ENCODE measurements at places on chromosomes 7 and 10.

DNA sequence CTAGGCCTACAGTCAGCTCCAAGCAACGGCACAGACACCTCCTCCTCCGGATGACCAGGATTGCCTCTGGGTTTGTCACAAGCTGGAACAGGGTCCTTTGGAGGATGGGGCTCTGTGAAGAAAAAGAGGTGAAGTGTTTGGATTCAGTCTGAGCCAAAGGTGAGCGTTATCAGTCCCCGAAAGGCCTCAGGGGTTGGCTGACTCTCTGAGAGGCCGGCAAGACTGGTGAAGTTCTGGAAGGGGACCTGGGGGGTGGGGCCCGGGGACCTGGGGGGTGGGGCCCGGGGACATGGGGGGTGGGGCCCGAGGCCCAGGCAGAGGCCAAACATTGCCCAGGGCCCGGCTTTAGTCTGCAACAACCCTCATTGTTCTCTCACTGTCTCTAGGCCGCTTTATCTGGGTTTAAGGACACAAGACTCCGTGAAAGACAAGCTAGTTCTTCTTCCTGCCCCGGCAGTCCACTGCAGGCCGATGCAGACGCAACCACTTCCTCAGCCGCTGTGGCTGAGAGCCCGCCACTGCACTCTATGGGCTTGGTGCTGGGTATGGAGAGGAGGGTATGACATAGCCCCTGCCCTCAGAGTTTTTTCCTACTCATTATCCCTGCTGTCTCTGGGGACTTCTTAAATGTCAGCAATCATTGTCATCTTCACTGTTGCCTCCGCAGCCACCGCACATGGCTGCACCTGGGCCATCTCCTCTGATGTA is 27.4 kb upstream of the PSAP start:
- peaks cover 4% of the 10 kb centered on the region for H3K4me1 ChIP-seq
- H3K4me3 ChIP-seq = no peak overlapping the region
- no peaks in the 10 kb centered on the region for H3K36me3 ChIP-seq
- no peaks in the 10 kb centered on the region for H3K27me3 ChIP-seq
- H3K27ac ChIP-seq = no peak overlapping the region

DNA sequence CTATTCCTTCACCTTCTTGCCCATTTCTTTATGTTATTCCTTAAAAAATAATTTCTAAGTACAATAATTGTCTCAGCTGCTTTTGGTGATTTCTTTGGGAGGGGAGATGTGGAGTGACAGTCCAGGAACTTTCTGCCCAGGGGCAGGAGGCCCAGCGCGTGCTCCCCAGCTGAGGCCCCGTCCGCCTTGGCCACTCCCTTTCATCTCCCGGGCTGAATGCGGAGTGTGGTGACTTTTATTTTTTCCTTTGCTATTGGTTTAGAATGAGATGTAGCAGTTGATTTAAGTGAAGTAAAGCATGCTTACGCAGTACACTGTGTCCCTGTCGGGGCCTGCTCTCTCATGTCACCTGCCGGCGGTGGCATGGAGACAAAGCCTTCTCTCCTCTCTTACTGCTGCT is 141.6 kb downstream of the MGMT start:
- no peak for DNase-seq
- no peaks in the 10 kb centered on the region for H3K4me1 ChIP-seq
- no peaks in the 10 kb centered on the region for H3K36me3 ChIP-seq
- H3K27me3 ChIP-seq = no peaks in the 10 kb centered on the region
- H3K4me3 ChIP-seq = no peak overlapping the region

DNA sequence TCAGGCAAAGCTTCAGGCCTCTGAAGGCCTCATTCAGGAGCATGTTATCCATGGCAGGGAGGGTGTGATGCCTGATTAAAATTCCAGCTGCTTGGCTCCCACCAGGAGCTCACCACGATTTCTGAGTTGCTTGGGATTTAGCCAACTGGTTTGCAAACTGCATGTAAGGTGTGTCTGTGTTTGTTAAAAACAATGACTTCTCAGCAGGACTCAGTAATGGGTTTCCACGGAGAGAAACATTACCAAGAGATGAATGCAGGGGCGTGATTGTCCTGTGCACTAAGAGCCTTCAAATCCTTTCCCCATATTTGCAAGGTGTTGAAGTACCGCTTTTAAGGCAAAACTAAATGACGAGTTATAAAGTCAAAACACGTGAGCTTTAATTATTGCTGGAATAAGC is 88.8 kb upstream of the BTBD16 start:
- peak overlapping the region; percentile 14 for H3K27ac ChIP-seq
- no peak for DNase-seq
- H3K4me1 ChIP-seq = peaks cover 20% of the 10 kb centered on the region
- peaks cover 34% of the 10 kb centered on the region for H3K36me3 ChIP-seq
- no peak overlapping the region for H3K4me3 ChIP-seq
- no peaks in the 10 kb centered on the region for H3K27me3 ChIP-seq

- H3K4me3 ChIP-seq = no peak overlapping the region
- H3K36me3 ChIP-seq = no peaks in the 10 kb centered on the region
- no peak for DNase-seq
- no peak overlapping the region for H3K27ac ChIP-seq
- H3K4me1 ChIP-seq = no peaks in the 10 kb centered on the region
Observed at GRCh38 chr7:3760651-3761050, 459.6 kb downstream of the SDK1 start.

DNA sequence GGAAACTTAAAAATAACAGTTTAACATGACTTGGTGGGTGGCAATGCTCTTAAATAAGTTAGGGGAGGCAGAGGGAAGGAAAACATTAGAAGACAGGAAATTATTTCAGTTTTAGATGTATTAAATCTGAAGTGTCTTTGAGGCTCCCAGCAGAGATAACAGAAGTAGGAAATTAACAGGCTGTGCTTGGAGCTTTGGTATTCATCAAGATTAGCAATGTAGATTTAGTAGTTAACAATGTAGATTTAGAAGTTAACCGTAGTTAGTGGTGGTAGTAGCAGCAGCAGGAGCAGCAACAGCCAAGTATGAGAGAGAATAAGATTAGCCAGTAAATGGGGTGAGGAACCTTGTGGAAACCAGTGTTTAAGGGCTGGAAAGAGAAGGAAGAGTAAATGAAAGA is 48.7 kb upstream of the UBN2 start:
- peaks cover 32% of the 10 kb centered on the region for H3K36me3 ChIP-seq
- no peak for DNase-seq
- H3K4me1 ChIP-seq = no peaks in the 10 kb centered on the region
- H3K27me3 ChIP-seq = no peaks in the 10 kb centered on the region
- no peak overlapping the region for H3K27ac ChIP-seq
- H3K4me3 ChIP-seq = no peak overlapping the region

DNA sequence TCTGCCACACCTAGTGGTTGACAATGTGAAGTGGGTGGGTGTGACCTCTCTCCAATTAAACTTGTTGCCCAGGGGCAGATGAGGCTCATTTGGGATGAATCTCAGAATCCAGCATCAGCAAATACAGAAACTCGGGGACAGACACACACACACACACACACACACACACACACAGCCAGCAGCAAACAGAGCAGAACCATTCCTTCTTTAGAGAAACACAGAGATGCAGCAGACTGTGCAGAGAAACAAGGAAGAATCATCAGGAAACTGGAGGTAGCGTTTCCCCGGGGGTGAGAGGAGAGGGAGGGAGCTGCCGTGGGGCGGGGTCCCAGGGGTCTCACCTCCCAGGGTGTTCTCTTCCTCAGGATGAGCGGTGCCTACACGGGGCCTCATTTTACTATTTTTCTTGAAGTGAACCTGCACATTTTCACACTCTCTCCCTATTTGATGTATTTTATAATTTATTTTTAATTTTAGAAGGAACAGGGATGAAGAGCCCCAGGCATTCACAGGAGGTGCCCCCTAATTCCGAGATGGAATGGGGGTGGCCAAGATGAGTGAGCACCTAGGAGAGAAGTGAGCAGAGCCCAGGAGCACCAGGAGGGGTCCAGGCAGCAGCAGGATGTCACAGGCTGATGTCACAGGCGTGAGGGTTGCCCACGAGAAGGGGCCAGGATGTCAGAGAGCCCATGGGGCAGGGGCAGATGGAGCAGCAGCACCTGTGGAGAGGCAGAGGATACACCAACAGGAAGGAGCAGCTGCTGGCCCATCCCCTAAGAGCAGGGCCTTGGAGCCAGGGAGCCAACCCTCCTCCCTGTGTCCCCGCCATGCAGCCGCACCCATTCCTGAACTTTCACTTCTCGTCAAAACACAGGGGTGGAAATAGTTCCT is 85.3 kb upstream of the PPP2R2D start:
- DNase-seq = no peak
- H3K4me3 ChIP-seq = no peak overlapping the region
- H3K4me1 ChIP-seq = no peaks in the 10 kb centered on the region
- H3K27me3 ChIP-seq = no peaks in the 10 kb centered on the region
- no peaks in the 10 kb centered on the region for H3K36me3 ChIP-seq

DNA sequence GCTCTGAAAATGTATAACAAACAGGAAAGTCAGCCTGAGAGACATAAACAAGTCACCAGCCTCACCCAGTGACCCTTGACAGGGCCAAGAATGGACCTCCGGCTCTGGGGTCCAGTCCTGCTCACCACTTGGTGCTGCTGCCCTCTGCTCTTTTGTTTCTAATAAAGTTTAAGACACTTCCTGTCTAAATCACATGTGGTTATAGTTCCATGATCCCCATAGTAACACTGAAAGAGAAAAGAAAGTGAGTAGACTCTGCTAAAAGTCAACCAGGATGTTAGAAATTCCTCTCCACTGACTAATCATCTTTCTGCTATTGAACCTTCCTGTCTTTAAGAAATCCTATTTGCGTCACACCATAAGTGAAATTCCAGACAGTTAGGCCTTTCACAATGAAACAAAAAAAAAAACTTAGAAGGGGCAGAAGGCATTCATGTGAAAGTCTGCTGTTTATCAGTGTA is 179.2 kb upstream of the BET1 start:
- peak overlapping the region; percentile 22 for H3K27ac ChIP-seq
- no peak for DNase-seq
- H3K36me3 ChIP-seq = no peaks in the 10 kb centered on the region
- H3K4me1 ChIP-seq = no peaks in the 10 kb centered on the region
- H3K4me3 ChIP-seq = no peak overlapping the region

DNA sequence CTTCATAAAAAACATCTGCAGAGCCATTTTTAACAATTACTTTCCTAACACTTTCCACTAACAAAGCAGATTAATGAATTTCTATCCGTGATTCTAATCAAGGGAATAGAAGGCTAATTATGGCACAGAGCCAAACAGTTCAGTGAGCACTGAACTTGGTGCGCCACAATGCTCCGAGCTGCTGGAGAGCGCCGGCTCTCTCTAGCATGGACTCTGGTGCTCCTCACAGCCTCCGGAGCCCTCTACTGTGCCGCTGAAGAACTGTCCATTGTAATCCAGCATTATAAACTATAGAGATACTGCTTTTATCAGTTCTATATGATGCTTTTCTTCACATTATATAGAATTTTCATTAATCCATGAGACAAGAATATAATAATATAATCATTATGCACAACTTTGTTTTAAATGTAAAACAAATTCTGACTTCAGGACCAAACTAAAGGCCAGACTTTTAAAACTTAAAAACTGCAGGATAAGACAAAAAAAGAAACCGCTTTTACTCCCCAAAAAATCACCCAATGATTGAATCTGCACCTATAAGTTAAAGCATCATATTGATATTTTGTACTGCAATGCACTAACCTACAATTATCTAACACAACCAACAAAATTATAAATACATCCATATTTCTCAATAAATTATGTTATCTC is 123.6 kb downstream of the RNF32 start:
- H3K27ac ChIP-seq = no peak overlapping the region
- DNase-seq = no peak
- H3K4me1 ChIP-seq = no peaks in the 10 kb centered on the region
- peaks cover 45% of the 10 kb centered on the region for H3K36me3 ChIP-seq
- no peak overlapping the region for H3K4me3 ChIP-seq

DNA sequence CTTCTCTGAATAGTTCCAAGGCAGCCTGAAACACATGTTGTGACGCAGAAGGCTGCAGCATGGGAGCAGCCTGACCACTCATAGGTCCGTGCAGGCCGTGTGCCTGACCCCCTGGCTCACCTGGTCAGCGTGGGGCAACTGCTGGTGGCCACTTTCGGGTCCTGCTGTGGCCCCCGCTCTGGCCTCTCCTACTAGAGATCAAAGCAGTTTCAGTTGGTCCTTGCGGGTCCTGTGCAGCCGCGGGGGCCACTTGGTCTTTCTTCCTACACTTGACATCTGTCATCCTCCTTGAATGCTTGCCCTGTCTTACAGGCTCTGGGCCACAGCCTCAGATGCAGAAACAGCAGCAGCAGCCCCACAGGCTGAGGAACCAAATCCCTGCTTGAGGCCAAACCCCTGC is 320.8 kb upstream of the ZNF32 start:
- no peak overlapping the region for H3K27ac ChIP-seq
- no peak for DNase-seq
- no peaks in the 10 kb centered on the region for H3K36me3 ChIP-seq
- no peaks in the 10 kb centered on the region for H3K27me3 ChIP-seq
- peaks cover under 1% of the 10 kb centered on the region for H3K4me1 ChIP-seq
- H3K4me3 ChIP-seq = no peak overlapping the region

- H3K4me1 ChIP-seq = no peaks in the 10 kb centered on the region
- H3K4me3 ChIP-seq = no peak overlapping the region
- no peaks in the 10 kb centered on the region for H3K27me3 ChIP-seq
- H3K36me3 ChIP-seq = no peaks in the 10 kb centered on the region
- H3K27ac ChIP-seq = no peak overlapping the region
Observed at GRCh38 chr10:47294057-47294456, 5.9 kb upstream of the GDF10 start.

DNA sequence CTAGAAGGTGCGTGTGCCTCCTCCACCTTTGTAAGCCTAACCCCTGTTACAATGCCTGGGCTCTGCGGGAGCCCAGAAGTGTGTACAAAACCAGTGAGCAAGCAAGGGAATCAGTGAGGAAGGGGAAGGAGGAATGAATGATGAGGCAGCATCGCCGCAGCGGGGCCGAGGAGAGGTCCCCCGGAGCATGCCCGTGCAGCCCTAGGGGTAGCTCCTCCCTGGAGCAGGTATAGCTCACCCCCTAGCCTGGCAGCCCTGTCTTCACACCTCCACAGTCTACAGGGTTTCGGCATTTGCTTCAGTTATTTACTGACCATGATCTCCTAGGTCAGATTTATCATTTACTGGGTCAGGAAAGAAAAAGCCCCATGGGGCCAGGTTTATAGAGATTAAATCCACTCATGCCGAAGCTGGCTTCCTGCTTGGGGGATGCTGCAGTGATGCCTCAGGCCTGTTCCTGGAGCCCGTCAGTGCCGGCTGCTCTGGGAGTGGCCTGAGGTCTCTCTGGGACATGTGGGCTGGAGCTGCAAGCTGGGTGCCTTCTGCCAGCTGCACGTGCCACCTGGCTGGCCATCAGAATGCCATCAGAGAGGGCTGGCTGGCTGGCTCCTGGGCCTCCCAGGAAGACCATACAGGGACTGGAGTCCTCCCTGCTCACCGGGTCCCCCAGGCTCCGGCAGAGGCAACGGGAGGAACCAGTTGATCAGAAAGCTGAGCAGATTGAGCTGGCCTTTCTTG is 138.9 kb downstream of the GRK5 start:
- DNase-seq = no peak
- peaks cover 30% of the 10 kb centered on the region for H3K4me1 ChIP-seq
- H3K27me3 ChIP-seq = no peaks in the 10 kb centered on the region
- H3K4me3 ChIP-seq = no peak overlapping the region
- H3K36me3 ChIP-seq = no peaks in the 10 kb centered on the region

DNA sequence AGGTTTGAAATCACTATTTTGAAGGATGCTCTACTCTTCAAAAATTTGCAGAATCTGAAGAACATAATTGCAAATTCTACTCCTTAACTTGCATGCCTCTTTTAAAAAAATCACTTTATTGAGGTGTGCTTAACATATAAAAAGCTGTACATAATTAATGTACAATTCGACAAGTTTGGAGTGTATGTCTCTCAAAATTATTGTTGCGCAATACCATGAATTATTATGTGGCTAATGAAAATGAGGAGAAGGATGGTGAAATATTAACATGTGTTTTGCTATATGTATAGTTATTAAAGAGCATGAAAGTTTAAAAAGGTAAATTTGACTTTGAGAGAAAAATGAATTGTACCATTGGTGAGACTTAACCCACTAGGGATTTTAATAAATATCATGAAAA is 187.2 kb upstream of the MALRD1 start:
- no peaks in the 10 kb centered on the region for H3K27me3 ChIP-seq
- DNase-seq = no peak
- no peaks in the 10 kb centered on the region for H3K4me1 ChIP-seq
- H3K36me3 ChIP-seq = no peaks in the 10 kb centered on the region

Data from esophagus squamous epithelium (tissue), 5 donors.